ENCODE measurements at places on chromosomes 11 and 22. TPM values are rescaled to one million over a fixed set of nuclear protein-coding genes. Genes with fewer than 3 reads are reported as not detected.

DCUN1D5 gene
- total RNA-seq = 32.6 TPM

ROM1 gene
- 18.3 TPM for total RNA-seq

DEFB131B gene
- not detected for total RNA-seq

ANO3 gene
- total RNA-seq = not detected

SUSD2 gene
- total RNA-seq = 2.4 TPM

SLC25A22 gene
- 7.0 TPM for total RNA-seq

TRABD gene
- 22.0 TPM for total RNA-seq

DDI1 gene
- total RNA-seq = not detected

C22orf31 gene
- not detected for total RNA-seq

POU2AF3 gene
- total RNA-seq = 3.8 TPM

XKR3 gene
- not detected for total RNA-seq

TRIM6 gene
- 1.6 TPM for total RNA-seq

SCGB1D4 gene
- total RNA-seq = not detected

MYH9 gene
- total RNA-seq = 328 TPM

YPEL1 gene
- total RNA-seq = 13.5 TPM

MS4A15 gene
- total RNA-seq = not detected

DRAP1 gene
- 80.2 TPM for total RNA-seq

DDX10 gene
- total RNA-seq = 44.8 TPM

SAA4 gene
- not detected for total RNA-seq

LRRC32 gene
- total RNA-seq = 35.1 TPM

RGL4 gene
- not detected for total RNA-seq

TPCN2 gene
- 33.8 TPM for total RNA-seq

TMPRSS4 gene
- 0.78 TPM for total RNA-seq

PVALB gene
- total RNA-seq = not detected

KLHL35 gene
- total RNA-seq = 0.72 TPM

MAP6 gene
- total RNA-seq = 23.3 TPM

APOA1 gene
- 1.3 TPM for total RNA-seq

OR5T3 gene
- total RNA-seq = not detected

C11orf42 gene
- total RNA-seq = not detected

CABP7 gene
- 0.27 TPM for total RNA-seq

TRIM21 gene
- total RNA-seq = 16.9 TPM

FZD4 gene
- total RNA-seq = 33.3 TPM

CDC42BPG gene
- 0.31 TPM for total RNA-seq

CARD10 gene
- 14.0 TPM for total RNA-seq

ZP1 gene
- not detected for total RNA-seq

DAGLA gene
- 3.9 TPM for total RNA-seq

FIBIN gene
- 97.6 TPM for total RNA-seq

CACNA1I gene
- total RNA-seq = 0.16 TPM

OR5A1 gene
- not detected for total RNA-seq

CYTH4 gene
- 11.4 TPM for total RNA-seq

TREH gene
- total RNA-seq = not detected

ISX gene
- not detected for total RNA-seq

PHOX2A gene
- total RNA-seq = not detected

PSMD13 gene
- 91.1 TPM for total RNA-seq

KDM4D gene
- 0.67 TPM for total RNA-seq

CD3E gene
- total RNA-seq = not detected

NCF4 gene
- 5.4 TPM for total RNA-seq

GRAP2 gene
- 1.9 TPM for total RNA-seq
